ENCODE measurements at places on chromosomes 11 and 22.

DNA sequence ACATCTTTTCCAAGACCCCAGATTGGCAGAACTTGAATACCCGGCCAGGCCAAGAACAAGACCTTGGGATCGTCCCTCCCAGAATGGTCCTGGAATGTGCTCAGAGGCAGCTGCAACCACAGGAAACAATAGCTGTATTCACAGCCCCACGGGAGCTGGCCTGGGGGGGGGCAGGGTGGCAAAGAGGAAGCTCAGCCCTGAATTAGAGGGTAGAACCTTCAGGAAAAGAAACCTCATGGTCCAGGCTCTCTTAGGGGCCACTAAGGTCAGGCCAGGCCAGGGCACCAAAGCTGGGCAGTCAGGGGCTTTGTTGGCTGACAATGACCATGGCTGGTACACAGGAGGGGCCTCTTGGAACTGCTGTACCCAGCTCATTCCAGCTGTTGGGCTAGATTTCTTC lies 17.3 kb downstream of the RPL27A start:
- DNase-seq, result no peak

DNA sequence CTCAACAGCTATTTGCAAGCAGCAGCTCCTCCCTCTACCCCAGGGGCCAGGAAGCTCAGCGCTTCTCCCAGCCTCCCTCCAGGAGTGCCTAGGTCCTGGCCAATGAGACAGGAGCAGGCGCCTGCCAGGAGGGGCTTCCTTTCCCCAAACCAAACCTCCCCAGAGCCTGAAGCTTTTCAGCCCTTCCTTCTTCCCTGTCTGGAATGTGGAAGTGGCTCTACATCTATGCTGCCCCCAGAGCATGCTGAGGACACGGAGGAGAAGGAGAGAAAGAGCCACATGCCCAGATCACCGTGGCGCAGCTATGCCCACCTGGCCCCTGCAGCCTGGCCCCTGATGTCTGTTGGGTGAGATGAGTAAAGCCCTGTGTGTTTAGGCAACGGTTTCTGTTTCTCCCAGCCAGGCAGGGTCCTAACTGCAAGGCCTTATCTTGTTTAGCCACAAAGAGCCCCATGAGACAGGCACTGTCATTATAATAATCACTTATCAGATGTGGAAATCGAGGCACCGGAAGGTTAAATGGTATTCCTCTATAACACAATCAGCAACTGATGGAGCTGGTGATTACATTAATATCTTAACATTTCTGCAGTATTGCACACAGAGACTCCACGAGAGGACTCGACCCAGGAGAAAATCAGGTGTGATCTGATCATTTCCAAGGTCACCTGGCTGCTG lies 315.8 kb downstream of the CTTN start:
- DNase-seq, result no peak

DNA sequence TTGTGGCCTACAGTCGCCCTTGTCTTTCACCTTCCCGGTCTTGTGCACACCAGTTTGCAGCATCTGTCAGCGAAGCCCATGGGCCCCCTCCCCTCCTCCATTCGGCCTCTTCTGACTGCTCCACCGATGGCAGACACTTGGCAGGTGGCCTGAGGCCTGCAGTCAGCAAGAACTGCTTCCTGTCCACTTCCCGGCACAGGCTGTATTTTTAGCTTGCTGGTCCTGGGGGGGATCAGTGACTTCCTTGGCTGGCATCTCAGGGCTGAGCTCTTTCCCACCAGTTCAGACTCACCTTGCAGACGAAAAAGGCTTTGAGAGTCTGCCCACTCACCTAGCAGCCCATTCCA lies 106.4 kb downstream of the SYN3 start:
- DNase-seq, result no peak

DNA sequence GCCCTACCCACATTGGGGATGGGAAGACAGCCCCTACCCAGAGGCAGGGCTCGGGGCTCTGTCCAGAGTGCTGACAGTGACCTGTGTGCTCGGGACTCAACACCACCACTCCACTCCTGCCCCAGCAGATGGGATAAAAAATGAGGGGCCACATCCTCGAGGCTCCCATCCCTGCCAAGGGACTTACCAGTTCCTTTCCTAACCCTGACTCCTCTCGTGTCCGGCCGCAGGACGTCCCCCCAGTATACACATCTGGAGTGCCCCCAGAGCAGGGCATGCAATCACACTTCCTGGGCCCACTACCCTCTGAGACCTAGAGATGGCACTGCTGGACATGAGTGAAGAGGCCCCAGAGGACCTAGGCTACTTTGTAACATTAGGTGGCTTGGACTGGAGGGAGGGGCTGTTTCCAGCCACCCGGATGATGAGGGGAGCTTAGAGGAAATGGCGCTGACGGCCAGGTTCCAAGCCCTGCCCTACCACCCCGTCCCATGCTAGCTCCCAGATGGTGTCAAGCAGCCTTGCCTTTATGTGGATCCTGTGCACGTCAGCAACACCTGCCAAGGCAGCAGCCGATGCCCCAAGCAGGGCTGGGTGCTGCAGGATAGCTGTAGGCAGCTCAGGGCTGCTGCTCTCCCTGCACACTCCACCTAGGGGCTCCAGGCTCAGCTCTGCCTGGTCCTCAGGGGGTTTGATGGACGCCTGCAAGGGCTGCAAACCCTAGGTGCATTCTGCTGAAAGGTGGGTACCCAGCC lies 86.6 kb downstream of the DGCR2 start:
- no peak for DNase-seq

DNA sequence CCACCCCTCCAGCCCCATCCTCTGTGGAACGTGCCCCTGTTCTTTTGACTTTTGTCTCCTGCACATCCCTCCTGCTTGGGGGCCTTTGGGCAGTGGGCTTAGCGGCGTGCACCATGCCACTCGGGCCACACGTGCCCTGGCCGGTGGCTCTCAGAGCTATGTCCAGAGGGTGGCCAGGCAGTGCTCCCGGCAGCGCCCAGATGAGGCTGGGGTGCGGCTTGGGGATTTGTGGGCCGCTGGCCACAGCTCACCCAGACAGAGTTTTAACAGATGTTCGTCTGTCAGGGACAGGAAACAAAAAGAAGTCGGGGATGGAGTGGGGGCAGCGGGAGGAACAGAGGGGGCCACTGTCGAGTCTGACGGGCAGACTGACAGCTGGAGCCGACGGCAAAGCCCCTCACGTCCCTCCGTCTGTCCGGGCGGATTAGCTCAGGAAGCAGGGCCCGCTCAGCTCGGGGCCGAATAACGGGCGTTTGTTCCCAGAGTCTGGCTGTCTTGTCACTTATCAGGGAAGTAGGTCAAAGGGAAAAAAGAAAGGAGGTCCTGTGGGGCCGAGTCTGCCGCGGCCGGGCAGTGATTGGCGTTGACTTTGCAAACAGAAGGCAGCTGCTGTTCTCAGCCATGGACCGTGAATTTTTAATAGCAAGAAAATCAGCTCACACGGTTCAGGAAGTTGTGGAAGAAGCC lies 61.6 kb downstream of the LRP5 start:
- no peak for DNase-seq

GRCh38 chr22:24576778-24577177 lies 16.1 kb downstream of the LRRC75B start:
- no peak for DNase-seq

DNA sequence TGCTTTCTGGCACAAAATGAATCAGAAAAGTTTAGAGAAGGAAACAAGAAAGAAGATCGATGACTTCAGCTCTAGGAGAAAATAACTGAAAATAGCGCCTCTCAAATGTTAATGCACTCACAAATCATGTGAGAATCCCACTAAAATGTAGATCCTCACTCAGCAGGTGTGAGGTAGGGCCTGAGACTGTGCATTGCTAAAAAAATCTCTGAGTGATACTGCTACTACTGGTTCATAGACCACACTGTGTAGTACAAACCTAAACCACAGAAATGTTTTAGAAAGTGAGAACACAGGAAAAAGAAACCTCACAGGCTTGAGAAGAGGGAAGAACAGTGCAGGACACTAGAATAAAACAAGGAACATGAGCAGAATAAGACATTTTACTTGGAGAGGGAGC lies 2.0 kb downstream of the OR8D4 start:
- DNase-seq, result no peak

- no peak for DNase-seq
Measured at GRCh38 chr22:38262051-38262795, 10.6 kb downstream of the TMEM184B start.

GRCh38 chr22:20319041-20319744 lies 667 bp downstream of the DGCR6L start:
- no peak for DNase-seq

DNA sequence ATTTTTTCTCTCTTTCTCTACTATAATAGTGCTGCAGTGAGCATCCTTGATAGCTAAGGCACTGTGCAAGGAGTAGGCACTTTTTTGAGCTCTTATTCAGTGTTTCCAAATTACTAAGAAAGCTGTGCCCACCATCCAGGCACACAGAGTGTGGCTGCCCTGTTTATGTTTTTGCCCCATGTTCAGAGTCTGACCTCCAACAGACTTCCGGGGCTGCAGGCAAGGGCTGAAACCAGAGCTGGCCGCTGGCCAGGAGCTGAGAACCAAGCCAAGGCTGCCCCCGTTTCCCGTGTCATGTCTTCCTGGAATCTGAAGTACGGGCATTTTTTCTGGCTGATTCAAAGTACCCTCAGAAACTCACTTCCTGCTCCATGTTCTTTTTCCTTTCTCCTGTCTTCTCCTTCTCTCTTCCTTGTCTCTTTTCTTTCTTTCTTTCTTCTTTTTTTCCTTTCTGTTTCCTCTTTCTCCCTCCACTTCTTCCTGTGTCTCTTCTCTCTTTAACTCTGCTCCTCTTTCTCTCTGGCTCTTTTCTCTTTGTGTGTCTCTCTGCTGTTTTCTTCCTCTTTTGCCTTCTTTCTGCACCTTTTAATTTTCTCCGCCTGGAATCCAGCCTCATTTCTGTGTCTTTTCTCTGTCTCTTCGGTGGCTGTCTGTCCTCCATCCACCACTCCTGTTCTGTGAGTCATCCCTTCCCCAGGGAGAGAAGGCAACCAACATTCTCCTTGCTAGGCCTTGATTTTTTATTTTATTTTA lies 17.0 kb upstream of the KCTD14 start:
- DNase-seq, result peak; percentile 78

GRCh38 chr11:93783765-93784144 lies 327 bp upstream of the MED17 start:
- peak; percentile 66 for DNase-seq

DNA sequence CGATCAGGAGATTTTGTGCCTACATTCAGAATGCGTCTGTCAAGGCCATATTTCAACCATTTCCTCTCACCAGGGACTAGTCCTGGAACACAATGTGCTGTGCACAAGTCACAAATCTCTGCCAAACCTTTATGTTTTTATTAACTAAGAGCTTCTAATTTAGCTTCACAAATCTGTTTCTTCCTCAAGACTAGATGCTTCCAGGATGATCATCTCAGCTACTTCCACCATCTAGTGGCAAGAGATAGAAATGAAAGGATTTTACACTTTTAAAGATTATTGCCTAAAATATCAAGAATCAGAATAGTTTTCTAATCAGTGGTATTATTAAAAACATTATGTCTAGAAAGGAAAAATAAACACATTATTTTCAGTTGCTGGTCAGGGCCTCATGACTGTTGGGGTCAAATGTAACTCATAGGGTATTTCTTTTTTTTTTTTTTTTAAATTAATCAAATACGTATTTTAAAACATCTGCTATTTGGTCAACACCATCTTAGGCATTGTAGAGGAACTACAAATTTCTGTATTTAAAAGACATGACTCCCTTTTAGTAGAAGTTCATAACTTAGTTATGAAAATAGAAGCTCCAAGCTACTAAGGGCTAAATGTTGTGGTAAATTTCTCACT lies 1102.6 kb downstream of the DLG2 start:
- DNase-seq, result peak; percentile 17

DNA sequence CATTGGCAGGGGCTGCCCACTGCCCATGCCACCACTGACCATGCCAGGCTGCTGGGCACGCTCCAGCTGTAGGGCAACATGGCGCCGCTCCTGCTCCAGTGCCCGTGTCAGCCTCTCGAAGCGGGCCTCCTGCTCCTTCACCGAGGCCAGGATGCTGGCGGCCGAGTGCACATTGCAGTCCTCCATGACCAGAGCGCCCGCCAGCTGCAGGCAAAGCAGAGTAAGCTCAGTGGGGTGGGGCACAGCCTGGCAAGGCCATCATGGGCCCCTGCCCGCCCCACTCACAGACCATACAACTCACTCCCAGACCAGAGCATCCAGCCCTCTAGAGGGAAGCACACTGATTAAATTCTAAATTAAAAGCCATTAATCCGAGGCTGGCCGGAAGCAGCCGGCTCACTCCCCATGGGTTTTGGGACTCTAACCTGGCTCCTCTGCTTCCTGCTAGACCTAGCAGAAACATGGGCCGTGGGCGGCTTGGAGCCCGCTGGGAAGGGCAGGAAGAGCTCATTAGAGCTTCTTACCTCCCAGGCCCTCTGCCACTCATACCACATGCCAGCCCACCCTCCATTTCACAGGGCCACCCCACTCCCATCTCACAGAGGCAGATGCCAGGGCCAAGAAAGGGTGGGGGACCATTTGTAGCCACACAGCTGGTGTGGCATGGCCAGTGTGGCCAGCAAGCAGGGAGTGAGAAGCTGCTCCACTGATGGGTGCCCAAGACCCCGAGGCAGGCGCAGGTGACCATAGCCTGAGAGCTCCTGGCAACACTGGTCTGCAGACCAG lies 25.8 kb downstream of the ARVCF start:
- no peak for DNase-seq

GRCh38 chr11:25860677-25861450 lies 471.1 kb upstream of the ANO3 start:
- no peak for DNase-seq

GRCh38 chr22:36383110-36383581 lies 4.6 kb downstream of the MYH9 start:
- peak; percentile 77 for DNase-seq

DNA sequence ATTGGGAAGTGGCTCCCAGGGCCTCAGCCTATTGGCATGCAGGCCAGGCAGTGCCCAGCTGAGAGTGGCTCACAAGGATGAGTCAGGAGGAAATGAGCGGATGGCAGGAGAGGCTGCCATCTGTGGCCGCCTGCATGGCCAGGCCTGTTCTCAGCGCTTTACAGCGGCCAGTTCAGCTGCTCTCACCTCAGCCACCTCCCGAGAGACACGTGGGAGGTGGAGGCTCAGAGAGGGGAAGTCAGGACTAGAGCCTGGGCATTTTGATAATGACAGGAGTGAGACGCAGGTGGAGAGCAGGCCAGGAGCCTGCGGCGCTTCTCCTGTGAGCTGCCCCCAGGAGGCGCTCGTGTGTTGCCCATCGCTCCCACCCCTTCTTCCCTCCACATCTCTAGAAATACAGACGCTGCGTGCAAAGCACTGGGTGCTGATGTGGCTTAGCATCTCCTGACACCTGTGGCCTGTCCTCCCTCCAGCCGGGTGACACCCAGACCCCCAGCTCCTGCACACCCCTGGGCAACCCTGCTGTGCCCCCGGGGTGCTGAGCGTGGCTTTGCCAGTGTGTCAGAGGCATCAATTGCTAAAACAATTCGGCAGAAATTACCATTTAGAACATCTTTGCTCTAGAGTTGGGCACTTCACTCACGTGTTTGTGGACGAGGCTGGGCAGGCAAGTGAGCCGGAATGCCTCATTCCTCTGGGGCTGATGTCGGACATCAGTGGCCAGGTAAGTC lies 21.4 kb upstream of the PANX2 start:
- peak; percentile 61 for DNase-seq

DNA sequence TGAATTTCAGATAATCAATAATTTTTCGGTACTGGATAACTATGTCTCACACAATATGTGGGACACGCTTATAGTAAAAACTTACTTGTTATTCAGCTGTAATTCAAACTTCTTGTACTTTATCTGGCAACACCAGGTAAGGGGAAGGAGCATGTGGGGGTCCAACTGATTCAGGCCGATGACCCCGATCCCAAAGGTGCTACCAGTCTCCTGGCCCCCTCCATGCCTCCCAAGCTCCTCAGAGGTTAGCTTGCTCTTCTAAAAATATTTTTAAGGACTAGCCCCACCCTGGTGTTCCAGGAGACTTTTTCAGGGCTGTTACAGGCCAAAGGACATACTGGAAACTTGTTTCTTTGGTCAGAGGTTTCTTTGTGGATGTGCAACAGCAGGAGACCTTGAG lies 61.8 kb upstream of the ALX4 start:
- no peak for DNase-seq

All from kidney glomerular epithelial cell (primary cell).